Natural killer cell (primary cell): ENCODE measurements at places on chromosomes 12 and 14.

DNA sequence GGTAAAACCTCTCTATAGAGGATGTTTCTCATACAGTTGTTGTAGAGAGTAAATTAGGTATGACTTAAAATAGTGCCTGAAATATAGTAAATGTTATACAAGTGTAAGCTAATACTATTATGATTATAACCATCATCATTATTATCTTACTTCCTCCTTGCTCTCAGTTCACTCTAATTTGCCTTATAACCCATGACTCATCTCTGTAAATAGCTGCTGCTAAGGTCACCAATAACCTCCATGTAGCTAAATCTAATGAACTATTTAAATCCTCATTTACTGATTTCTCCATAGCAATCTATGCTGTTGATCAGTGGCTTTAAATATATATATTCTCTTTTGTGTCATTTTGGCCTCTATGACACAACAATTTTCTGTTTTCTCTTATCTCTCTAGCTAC lies 109.6 kb downstream of the RMST start:
- H3K36me3 ChIP-seq, result no peaks in the 10 kb centered on the region
- H3K27ac ChIP-seq, result no peak overlapping the region
- no peaks in the 10 kb centered on the region for H3K4me1 ChIP-seq
- DNase-seq, result no peak

DNA sequence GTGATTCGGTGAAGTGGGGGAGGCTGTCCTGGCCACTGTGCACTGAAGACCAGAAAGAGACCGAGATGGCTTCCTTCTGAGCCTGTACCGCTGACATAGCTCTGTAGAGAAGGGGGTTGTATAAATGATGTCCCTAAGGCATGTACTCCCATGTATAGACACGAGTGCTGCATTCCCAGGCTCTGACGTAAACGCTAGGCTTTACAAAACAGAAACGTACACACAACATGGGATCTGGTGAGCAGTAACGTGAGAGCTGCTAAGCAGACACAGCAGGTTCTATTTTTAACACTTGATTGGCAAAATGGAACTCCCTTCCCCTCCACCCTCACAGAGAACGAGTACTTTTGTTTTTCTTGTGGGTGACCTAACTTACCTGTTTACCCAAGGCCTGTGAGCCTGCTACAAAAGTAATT lies 35.9 kb downstream of the ACADS start:
- no peaks in the 10 kb centered on the region for H3K4me1 ChIP-seq
- H3K4me3 ChIP-seq, result no peak overlapping the region
- H3K36me3 ChIP-seq, result peaks cover 30% of the 10 kb centered on the region
- peak; percentile 19 for DNase-seq
- no peak overlapping the region for H3K27ac ChIP-seq
- no peaks in the 10 kb centered on the region for H3K27me3 ChIP-seq

DNA sequence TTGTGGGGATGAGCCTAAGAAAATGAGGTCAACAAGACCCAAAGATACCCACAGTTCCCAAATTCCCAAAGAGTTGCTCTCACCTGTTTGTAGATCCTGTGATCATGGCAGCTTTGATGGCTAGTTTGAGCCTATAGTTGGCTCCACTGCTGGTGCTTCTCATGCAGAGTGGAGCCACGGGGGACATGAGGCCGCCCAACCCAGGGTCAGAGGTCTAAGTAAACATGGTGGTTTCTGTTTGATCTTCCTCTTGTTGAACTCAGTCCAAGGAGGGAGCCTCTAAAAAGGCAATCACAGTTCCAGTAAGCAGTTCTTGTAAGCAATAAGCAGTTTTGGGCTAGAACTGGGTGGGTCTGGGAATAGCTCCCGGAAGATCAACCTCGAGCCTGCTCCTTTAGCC lies 125.6 kb upstream of the DHRS4 start:
- no peaks in the 10 kb centered on the region for H3K36me3 ChIP-seq
- no peak overlapping the region for H3K4me3 ChIP-seq
- no peaks in the 10 kb centered on the region for H3K27me3 ChIP-seq
- DNase-seq, result no peak

DNA sequence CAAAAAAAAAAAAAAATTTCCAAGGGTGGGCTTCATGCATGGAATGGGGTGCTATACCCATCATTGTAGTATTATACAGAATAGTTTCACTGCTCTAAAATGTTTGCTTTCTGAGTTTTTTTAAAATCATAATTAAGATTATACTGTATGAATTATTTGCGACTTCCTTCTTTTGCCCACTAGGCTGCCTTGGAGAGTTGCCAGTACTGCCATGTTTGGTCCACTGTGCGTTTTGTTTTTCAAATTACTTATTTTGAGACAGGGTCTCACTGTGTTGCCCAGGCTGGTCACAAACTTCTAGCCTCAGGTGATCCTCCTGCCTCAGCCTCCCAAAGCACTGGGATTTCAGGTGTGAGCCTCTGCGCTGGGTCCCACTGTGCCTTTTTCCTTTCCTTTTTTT lies 19.9 kb downstream of the PLBD2 start:
- H3K4me1 ChIP-seq, result no peaks in the 10 kb centered on the region
- H3K4me3 ChIP-seq, result no peak overlapping the region
- no peaks in the 10 kb centered on the region for H3K27me3 ChIP-seq
- H3K27ac ChIP-seq, result no peak overlapping the region
- H3K36me3 ChIP-seq, result peaks cover 4% of the 10 kb centered on the region

- H3K4me1 ChIP-seq, result peaks cover 27% of the 10 kb centered on the region
- no peaks in the 10 kb centered on the region for H3K36me3 ChIP-seq
- no peaks in the 10 kb centered on the region for H3K27me3 ChIP-seq
Observed at GRCh38 chr14:45249856-45250575, 3.0 kb downstream of the MIS18BP1 start.
